ENCODE measurements at places on chromosomes 3 and 15. TPM values are rescaled to one million over a fixed set of nuclear protein-coding genes. Genes with fewer than 3 reads are reported as not detected.

- DNase-seq, result no peak
These were observed 885.2 kb upstream of the CFAP20DC start for GRCh38 chr3:59935025-59935424.

The UNC13C gene
- polyA plus RNA-seq, result not detected

The ZSCAN2 gene
- 6.8 TPM for polyA plus RNA-seq

DNA sequence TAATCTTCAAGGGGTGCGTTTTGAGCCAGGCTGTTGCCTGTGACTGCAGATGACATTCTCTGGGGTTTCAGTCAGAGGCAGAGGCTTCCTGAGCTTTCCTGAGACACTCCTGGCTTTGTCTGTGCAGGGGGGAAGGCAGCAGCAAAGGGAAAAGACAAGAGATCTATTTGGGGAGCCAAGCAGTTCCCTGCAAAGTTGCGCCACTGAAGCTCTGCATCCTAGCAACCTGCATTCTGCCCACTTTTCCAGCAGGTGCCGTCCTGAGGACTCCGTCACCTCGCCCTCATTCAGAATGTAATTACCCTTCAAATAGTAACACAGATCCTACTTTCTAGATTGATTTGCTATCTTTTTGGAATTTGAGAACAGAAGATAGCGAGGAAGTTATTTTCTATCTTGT is 1.9 kb upstream of the TMEM158 start:
- DNase-seq, result no peak

GRCh38 chr15:85445361-85445760 is 65.0 kb downstream of the AKAP13 start:
- no peak for DNase-seq

- DNase-seq, result no peak
These were observed 21.7 kb downstream of the NBEAL2 start for GRCh38 chr3:47000922-47001730.

All from immature natural killer cell (primary cell).